Cerebellum (tissue), 4 donors: ENCODE measurements at places on chromosomes 7 and 10. TPM values are rescaled to one million over a fixed set of nuclear protein-coding genes. Genes with fewer than 3 reads are reported as not detected.

- DNase-seq = no peak
These were observed 11.1 kb upstream of the ACSL5 start for GRCh38 chr10:112362833-112363232.

GRCh38 chr7:105587909-105588635 is 6.8 kb upstream of the EFCAB10 start:
- no peak for DNase-seq

GRCh38 chr7:104795086-104795485 is 218.9 kb upstream of the KMT2E start:
- DNase-seq = no peak

DNA sequence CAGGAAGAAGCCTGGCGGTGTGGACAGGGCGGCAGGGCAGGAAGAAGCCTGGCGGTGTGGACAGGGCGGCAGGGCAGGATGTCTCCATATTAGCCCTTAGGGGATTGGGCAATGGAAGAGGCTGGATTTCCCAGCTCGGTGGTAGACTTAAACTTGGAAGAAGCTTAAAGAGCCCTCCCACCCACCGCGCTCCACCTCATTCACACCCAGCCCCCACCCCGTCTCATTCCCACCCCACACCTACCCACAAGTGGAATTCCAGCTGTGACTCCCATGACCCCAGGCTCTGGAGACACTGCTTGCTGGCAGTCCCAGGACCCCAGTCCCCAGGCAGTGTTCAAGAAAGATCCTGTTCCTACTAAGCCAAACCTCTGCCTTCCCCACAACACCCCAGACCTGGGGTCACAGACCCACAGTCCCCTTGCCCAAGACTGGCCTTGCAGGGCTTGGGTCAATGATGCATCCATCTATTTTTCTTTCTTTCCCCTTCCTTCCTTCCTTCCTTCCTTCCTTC is 34.0 kb downstream of the SPDYE6 start:
- DNase-seq = no peak

DNA sequence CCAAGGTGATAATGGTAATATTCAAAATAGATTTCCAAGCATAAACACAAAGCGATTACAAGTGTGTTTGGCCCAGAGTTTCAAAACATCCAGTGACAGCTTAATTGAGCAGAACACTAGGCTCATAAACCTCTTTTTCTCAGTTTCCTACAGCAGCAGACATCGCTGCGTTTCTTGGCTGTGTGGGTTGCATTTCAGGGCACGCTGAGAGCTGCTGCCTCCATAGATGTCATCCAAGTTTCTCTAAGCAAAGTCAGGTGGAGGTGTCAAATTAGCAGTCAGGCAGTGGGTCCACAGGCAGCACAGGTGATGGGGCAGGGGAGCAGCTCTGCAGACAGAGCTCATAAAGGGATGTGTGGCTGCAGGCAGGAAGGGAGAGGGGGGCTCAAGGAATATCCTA is 50.5 kb upstream of the COL13A1 start:
- no peak for DNase-seq

DNA sequence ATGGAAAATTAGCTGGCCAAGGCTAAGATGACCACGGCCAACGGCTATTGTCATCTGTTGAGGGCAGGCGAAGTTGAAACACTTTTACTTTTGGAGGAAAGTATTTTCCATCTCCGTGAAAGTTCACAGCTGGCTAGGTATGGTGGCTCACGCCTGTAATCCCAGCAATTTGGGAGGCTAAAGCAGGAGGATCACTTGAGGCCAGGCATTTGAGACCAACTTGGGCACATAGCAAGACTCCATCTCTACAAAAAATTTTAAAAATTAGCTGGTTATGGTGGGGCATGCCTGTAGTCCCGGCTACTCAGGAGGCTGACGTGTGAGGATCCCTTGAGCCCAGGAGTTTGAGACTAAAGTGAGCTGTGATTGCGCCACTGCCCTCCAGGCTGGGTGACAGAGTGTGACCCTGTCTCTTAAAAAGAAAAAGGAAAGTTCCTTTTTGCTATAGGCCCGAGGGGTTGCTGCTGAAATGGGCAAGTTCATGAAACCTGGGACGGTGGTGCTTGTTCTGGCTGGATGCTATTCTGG is 85.5 kb upstream of the MKLN1 start:
- DNase-seq = no peak

GRCh38 chr7:151484971-151485707 is 34.6 kb downstream of the RHEB start:
- no peak for DNase-seq

DNA sequence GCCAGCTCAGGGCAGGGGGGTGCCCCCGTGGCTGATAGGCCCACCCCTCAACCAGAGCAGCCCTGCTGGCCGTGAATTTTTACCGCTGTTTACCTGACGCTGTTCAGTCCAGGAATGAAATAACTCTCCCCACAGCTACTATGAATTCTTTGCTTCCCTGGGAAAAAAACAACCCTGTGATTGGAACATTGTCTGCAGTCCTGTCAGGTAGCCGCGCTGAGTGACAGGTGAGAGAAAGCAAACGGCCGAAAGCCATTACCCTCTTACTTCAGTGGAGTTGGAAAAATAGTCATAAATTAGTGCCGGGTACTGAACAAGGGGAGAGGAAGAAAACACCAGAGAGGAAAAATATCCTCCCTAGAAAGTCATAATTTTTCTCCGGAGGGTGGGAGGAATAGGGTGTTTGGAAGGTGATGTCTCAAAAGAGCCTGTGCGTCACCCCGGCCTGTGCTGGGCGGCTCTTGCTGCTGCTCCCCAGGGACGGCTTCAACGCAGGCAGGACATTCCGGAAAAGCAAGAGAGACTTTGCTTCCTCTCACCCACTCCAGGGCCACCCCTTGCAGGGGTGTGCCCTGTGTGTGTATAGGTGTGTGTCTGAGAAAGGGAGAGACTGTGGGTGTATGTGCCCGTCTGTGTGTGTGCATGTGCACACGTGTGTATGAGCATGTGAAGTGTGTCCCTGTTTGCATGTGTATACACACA is 69.0 kb downstream of the CDH23 start:
- no peak for DNase-seq

ITPRID1 gene
- total RNA-seq = 0.27 TPM

PRSS1 gene
- not detected for total RNA-seq
